ENCODE measurements at places on chromosomes 6 and 20. TPM values are rescaled to one million over a fixed set of nuclear protein-coding genes. Genes with fewer than 3 reads are reported as not detected.

SSTR4 gene
- not detected for total RNA-seq

TBXT gene
- not detected for total RNA-seq

PDYN gene
- not detected for total RNA-seq

DNA sequence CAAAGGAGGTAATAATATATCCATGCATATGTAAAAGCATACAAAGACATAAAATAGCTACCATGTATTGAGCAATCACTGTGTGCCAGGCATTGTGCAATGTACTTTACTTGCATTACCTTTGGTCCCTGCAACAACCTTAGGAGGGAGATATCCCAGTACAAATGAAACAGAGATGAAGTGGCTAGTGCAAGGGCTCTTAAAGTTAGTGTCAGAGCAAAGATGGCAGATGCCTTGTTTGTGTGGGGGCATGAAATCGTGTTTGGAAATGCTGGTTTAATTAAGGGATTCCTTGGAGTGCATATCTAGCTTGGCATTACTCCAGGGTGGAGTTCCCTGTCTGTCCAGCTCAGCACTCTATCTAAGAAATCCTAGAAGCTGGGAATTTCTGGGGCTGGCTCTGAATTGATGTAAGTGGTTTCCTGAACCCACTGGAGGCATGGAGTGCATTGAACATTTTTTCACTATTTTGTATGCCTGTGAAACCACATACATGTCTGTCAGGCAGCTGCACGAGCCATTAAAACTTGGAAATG, 9.8 kb downstream of the PAQR8 start:
- DNase-seq = no peak

- DNase-seq = no peak
These were observed 17.7 kb downstream of the PCIF1 start for GRCh38 chr20:45951925-45952834.
